Skin of body (tissue), 3 donors: ENCODE measurements at places on chromosomes 1 and 21.
A peak's percentile ranks its signal among the peaks of the same experiment; 100 is the strongest.

DNA sequence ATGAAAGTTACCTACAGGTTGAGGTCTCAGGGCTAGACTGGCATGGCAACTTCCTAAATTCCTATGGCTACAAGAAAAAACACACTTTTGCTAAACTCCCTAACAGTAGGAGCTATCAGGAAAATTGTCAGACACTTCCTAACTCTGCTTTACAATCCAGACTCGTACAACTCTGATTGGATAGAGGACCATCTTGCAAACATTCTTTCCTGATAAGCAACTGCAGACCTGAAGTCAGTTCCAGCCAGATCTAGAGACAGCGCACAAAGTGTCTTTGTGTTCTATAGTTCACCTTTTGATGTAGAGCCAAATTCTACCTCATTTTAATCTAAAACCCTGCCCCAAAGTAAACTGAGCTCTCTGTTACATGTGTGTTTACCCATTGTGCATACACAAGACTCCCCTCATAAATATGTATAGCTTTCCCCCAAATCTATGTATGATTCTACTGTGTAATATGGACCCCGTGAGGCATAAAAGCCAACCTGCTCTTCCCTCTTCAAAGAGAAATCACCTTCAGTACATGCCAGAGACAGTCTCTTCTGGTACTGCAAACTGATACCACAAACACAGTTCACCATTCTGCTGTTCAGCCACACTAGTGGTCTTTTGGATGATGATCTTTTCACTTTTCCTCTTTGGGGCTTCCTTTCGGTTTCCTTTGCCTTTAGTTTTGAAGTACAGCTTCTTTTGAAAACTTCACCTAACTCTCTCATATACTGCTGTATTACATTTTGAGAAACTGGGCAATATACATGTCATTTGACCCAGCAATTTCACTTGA, 21.7 kb downstream of the ZP4 start:
- DNase-seq, result no peak

DNA sequence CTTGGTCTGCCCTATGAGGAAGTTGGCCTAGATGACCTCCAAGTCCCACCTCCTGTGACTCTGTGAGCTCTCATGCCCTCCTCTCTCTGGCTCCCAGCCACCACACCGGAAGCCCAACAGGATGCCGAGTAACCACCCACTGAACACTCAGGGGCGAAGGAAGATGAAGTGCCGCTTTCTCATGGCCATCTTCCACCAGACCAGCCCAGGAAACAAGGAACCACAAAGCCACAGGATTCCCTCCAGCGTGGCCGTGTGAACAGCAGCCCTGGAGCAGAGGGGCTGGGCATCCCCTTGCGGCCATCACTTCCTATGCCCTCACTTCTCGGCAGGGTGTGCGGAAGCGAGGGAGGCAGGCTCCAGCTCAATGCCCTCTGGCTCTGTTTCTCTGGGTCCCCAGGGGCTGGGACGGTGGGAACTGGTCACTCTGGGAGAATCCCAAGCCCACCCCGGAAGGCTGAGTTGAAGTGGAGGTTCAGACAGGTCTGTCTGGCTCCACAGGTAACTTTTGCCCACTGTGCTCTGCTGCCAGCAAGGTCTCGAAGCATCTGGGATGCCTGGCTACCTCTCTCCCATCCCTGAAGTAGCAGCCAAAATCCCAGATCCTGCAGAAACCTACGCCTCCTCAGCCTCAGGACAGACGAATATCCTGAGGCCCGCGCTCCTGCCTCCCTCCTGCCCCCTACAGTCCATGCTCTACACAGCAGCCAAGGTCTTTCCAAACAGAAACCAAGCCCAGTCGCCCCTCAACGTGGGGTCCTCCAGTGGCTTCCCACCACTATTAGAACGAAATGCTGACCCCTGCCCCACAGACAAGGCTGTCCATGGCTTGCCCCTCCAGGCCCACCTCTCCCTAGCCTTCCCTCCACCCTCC, 44.2 kb upstream of the ECE1 start:
- peak; percentile 20 for DNase-seq

DNA sequence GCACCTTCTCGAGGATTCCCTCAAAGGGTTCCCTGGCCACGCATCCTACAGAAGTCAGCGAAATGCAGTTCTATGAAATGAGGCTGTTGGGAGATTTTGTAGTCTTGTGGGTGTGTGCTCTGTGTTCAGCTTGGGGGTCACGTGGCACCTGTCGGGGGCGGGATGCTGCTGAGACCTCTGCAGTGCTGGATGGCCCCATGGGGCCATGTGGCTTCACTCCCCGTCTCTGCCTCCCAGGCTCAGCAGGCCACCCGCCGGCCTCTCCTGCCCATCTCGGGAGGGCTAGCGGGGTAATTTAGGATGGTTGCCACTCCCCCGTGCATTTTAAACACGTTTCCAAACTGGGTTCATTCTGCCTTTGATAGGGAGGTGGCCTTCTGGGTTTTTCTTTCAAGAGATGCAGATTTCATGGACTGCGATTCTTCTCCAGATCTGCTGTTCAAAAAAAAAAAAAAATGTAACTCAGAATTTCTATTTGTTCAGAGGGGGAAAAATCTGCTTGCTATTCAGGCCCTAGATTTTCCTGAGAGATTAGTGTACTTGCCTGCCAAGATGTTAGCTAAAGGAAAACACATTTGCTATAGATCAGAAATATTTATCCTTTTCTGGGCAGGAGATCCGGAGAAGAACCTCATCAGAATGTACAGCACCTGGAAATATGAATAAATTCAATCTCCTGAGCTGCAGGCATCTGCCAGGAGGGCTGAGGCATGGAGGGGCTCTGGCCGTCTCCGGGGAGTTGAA, 277.2 kb upstream of the VAMP3 start:
- DNase-seq, result peak; percentile 41

DNA sequence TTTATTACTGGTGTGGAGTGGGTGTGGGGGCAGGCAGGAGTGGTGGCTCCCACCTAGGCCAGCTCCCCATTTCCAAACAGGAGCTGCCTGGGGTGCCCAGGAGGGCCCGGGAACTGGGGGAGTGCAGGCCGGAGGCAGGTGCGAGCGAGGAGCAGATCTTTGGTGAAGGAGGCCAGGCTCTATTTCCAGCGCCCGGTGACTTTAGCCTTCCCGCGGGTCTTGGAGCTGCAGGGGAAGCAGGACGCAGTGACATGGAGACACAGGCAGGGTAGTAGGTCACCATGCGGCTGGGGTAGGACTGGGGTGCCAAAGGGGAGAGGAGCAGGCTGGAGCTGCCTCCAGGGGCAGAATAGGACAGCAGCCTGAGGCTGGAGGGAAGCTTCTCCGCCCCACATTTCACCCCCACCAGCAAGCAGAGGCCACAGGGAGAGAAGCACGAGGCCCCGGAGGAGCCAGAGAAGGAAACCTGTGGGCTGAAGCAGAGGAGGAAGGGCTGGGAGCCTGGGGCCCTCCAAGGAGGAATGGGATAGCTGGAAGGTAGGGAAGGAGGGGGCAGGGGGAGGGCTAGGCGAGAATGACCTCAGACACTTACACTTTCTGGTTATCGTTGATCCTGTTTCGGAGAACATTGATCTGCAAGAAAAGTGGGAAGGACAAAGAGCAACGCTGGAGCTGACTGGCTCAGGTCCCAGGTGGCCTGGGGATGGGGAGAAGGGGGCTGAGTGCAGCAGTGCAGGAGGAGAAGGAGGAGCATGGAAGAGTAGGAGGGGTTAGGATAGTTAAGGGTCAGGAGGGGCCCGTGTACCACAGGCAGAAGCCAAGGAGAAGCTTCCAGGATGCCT, 18.2 kb downstream of the TNNT2 start:
- DNase-seq, result no peak

GRCh38 chr1:84452436-84452835, 26.6 kb upstream of the RPF1 start:
- no peak for DNase-seq

- no peak for DNase-seq
Measured at GRCh38 chr21:40546647-40547046, 300.3 kb downstream of the DSCAM start.

DNA sequence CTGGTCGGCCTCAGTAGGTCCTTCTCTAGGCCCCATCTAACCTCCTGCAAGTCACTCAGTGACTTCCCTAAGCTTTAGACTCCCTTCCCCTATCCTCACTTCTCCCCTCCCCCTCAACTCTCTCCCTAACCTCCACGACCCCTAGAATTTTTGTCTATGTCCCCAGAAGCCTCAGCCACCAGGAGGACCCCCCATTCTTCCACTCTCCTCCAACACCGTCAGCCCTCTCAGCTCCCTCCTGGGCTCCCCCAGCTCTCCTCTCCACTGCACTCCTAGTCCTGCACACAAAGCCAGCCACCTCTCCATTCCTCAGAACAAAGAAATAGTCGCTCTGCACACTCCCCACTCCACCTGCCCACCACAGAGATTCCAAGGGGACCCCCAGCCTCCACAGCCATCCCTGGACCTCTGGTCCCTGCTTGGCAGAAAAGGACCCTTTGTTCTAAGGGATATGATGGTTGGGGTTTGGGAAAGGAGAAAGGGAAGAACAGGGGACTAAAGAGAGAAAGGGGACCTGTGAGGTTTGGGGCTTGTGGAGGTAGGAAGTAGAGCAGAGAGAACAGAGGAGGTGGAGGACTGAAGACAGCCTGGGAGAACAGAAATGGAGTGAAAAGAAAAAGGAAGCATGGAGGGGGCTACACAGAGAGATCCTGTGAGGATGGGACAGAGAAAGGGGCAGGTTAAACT, 2.8 kb downstream of the ARHGEF2 start:
- no peak for DNase-seq

- no peak for DNase-seq
Measured at GRCh38 chr1:197207081-197207480, 60.6 kb upstream of the ASPM start.

- no peak for DNase-seq
Measured at GRCh38 chr1:1599030-1599934, 653 bp downstream of the FNDC10 start.

GRCh38 chr1:108038653-108039236, 73.8 kb upstream of the VAV3 start:
- no peak for DNase-seq

DNA sequence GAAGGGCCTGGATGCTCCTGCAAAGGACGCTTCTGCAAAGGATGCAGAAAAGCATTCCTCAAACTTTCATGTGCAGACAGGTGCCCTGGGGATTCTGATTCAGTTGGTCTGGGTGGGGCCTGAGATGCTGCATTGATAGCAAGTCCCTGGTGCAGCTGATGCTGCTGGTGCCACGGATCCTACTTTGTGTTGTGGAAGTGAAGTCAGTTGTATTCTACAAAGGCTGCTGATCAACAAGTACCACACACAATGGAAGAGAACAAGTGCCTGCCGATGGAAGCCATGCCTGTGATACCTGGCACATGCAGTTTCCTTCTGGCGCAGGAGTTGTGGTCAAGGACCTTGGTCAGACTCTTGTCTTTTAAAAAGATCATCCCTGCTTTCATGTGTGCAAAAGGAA, 478.8 kb downstream of the CAMTA1 start:
- DNase-seq, result no peak

- no peak for DNase-seq
Measured at GRCh38 chr21:36910581-36911307, 55.7 kb downstream of the HLCS start.

DNA sequence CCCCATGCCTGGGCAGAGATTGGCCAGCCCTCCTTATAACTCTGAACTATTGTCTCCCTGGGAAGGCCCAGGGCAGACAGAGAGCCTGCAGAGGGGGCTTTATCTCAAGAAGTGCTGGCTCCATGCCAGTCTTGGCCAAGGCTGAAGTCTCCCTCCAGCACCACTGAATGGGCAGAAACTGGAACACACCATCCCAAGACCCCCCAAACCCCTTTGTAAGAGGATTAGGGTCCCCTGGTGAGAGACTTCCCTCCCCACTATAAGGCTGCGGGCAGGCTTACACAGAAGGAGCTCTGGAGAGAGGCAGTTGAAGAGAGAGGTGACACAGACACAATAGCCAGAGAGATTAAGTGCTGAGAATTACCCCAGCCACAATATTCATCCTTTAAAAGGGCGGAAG, 97.2 kb downstream of the NAV1 start:
- DNase-seq, result no peak

- no peak for DNase-seq
Measured at GRCh38 chr1:235809688-235810397, 56.9 kb downstream of the LYST start.

GRCh38 chr1:3948344-3948743, 48.3 kb upstream of the C1orf174 start:
- no peak for DNase-seq

- no peak for DNase-seq
Measured at GRCh38 chr1:51170342-51170741, 65.7 kb upstream of the RNF11 start.

DNA sequence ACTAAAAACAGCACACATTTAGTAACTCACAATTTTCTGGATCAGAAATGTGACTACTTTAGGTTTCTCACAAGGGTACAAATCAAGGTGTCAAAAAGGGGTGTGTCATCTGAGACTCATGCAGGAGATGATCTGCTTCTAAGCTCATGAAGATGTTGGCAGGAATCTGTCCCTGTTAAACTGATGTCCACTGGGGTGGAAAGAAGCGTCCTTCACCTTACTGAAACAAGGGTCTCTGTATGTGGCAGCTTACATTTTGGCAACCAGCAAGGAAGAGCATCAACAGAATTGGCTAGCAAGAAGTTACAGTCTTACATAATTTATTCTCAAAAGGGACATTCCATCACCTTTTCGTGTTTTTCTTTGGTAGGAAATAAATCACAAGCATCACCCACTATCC, 1223.8 kb downstream of the AMY1C start:
- no peak for DNase-seq

DNA sequence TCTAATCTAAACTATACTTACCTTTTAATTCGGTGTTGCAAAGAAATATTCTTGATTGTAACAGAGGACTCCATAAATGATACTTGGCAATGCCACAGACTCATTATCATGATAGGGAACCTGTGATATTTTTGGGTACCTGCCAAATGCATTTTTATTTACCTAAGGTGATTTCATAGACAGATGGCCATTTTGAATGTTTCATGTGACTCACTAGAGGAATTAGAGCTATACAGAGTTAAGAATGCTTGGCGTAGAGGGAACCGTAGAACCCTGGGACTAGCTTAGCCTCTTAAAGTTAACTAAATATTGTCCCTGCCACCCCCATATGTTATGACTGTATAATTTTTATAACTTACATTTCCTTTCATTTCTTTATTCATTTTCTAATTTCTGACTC, 136.1 kb downstream of the DISP1 start:
- DNase-seq, result no peak

DNA sequence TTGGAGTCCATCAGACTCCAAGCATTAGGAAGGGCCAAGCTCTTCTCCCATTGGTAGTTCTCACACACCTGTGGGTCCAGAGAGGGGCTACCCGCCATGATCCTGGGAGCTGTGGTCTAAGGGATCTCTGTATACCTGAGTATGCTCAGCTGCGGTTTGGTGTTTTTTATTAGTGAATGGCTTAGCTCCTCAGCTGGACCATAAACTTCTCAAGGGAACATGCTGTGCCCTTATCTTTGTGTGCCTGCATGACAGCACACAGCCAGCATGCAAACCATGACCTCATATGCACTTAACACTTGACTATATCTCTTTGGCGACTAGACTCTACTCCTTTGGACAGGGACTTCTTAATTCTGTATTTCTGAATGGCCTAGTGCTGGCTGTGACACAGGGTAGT, 94.5 kb downstream of the CD58 start:
- no peak for DNase-seq

GRCh38 chr21:21731626-21732025, 733.4 kb downstream of the NCAM2 start:
- no peak for DNase-seq
